ENCODE measurements at places on chromosomes 1 and 21.

DNA sequence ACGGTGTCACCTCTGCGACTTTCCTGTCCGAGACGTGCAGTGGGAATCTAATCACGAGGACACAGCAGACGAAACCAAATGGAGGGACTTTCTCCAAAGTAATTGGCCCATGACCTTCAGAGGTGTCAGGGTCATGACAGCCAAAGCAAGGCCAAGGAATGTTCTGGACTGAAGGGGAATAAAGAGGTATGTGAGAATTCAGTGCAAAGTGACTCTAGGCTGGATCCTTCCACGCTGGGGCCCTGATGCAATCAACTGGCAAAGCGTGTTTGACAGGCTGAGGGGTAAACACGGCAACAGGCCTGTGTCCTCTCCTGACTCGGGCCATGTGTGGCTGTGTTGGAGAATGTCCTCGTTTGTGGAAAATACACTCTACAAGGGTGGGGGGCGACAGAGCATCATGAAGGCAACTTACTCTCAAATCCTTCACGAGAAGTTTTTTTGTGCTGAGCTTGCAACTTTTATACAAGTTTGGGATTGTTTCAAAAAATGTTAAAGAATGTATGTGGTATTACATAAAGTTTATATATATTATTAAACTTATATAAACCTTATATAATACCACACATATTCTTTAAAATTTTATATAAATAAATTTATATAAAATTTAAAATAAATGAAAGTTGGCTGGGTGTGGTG lies 1.7 kb downstream of the CFAP74 start:
- DNase-seq: no peak

- no peak for DNase-seq
These were observed 6.7 kb downstream of the CAP1 start for GRCh38 chr1:40047276-40047675.

DNA sequence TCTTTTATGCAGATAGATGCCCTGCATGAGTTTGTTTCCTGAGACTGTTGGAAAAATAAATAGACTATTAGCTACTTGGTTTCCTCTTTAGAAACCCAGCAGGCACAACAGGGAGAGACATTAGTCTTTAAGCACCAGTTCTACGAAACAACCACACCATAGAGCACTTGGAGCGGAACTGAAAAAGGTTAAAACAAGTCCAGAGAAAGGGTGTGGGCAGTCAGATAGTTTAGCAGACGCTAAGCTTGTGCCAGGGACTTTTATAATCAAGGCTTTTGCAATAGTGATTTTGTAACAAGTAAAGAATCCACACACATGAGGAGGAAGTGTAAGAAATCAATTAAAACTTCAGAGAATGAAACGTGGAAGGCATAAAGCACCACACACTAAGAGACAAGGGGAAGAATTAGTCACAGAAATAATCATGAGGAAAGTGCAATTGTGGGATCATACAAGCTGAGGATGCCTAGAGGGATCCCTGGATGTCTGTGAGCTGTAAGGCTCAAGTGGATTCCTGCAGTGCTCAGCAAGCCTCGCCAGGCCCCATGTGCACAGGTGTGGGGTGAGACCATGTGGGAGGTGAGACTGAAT lies 37.8 kb upstream of the TLR5 start:
- DNase-seq: no peak

- DNase-seq: no peak
These were observed 6.9 kb downstream of the IFI6 start for GRCh38 chr1:27665016-27665651.

All from activated T-cell treated with anti-CD3 and anti-CD28 coated beads for 24 hours (primary cell).